ENCODE measurements at places on chromosomes 4 and X.

DNA sequence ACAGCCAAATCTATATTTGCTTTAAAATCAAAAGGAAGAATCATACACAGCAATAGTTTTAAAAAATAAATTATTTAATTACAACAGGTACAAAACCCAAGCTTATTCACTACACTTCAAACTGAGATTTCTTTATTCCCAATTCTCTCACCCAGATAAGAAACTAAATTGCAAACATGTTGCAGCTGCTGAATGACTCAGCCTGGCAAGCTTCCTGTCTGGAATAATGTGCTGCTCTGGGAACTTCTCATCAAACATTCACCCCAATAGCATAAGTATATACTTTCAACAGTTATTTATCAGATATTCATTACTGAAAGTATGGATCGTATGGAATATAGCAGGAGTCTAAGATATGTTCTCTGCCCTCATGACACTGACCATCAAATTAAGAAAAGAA, 43.0 kb upstream of the GABRA2 start:
- no peak for DNase-seq

DNA sequence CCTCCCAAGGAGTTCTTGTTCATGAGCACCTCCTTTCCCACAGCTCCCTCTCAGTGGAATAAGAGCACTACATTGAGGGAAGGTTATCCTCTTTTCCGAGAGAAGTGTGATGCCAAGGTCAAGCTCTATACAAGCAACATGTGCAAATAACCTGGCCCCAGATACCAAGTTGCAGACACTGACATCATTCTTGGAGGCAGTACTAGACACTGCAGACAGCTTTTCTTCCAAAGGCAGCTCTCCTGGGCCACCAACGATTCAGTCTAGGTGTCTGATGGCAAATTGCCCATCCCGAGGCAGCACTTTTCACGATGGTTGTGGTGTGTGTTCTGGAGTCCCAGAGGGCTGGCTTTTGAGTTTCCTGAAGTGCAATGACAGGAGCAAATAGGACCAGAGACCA, 384.9 kb downstream of the TLL1 start:
- no peak for DNase-seq

DNA sequence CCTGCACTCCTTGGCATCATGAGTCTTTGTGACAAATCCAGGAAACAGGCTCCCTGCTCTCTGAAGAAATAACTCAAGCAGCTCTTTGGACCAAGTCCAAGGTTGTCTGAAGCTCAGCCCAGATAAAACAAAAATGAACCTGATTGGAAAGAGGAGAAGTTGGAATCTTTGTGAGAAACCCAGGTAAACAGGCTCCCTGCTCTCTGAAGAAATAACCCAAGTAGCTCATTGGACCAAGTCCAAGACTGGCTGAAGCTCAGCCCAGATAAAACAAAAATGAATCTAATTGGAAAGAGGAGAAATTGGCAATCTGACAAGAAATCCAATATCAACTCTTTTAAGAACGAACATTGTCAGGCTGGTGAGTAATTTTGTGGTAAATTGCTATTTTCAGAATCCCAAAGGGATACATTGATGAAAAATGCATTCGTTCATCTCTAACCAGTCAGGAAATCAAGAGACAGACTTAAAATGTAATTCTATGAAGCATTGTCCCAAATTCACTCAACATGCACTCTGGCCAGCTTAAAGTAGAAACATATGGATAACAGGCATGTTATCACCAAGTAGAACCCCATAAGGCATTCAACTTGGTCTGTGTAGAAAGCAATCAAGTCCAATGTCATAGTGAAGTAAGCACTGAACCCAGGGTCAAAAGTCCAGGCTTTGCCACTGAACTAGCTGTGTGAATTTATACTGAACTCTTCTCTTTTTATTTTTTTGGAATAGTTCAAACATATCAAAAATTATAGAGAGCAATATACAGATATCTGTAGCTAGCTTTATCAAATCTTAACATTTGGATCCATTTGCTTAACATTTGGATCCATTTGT, 16.8 kb upstream of the NFXL1 start:
- DNase-seq: no peak

DNA sequence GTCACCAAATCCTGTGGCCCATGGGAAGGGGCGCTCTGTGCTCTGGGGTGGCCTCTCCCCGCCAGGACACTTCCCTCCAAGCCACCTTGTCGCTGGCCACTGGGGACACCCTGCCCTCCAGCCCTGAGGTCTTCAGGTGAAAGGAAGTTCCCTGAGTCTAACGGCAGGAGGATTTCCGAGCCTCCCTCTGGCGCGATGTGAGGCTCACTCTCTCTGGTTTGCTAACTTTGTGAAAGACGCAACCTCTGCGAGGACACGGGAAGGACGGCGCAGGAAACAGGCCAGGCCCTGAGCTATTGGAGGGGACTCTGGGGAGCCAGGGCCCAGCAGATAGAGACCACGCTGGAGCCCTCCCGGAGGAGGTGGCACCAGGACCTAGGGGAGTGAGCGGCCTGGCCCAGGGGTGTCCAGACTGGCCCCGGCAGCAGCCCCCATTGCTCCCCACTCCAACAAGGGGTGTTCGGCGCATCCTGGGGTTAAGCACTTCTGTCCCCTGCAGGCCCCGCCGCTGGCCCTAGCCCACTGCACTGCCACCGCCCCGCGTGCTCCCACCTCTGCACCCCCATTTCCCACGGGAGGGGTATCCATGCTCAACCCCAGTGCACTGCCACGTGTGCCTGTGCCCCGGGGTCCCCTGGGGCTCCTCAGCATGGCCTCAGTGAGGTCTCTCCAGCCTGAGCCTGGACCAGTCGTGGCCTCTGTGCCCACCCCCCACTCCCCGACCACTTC, 72.2 kb upstream of the MXD4 start:
- no peak for DNase-seq

- DNase-seq: no peak
Measured at GRCh38 chrX:135543924-135544323, 23.5 kb downstream of the INTS6L start.

- DNase-seq: no peak
Measured at GRCh38 chrX:100643956-100644860, at the start of gene SRPX2. TSS of gene SRPX2 (plus strand) at chrX:100644199. CDS start at chrX:100646323, 2,124 bp downstream.

GRCh38 chr4:182768838-182769237, 148.3 kb downstream of the DCTD start:
- DNase-seq: no peak

DNA sequence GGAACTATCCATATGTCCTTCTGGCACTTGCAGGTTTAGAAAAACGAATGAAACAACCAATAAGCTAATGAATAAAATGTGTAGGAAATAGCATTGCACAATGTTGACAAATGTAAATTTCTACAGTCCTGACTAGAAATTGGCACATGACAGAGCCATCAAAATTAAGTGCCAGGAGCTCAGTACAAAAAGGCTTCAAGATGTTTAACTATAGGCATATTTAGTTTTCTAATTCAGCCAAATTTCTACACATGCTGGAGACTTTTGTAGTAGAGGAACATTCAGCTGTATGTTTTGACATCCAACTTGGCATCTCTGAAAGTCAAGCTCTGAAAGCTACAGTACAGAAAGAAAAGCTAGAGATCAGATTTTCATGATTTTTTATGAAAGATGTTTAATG, 1999.4 kb upstream of the AGA start:
- DNase-seq: no peak

DNA sequence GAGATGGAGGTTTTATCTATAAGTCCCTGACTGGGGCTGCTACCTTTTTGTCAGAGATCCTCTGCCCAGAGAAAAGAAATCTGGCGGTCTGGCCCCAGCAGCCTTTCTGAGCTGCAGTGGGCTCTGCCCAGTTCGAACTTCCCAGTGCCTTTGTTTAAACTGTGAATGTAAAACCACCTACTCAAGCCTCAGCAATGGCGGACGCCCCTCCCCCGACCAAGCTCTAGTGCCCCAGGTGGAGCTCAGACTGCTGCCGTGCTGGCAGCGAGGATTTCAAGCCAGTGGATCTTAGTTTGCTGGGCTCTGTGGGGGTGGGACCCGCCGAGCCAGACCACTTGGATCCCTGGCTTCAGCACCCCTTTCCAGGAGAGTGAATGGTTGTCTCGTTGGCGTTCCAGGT, 121.8 kb downstream of the TSPAN5 start:
- no peak for DNase-seq
